Memory B cell (primary cell): ENCODE measurements at places on chromosomes 13 and 19.

GRCh38 chr19:30391052-30391451, 18.9 kb downstream of the ZNF536 start:
- no peak for DNase-seq

- DNase-seq, result no peak
Observed at GRCh38 chr13:21069561-21070004, 8.2 kb upstream of the LATS2 start.

DNA sequence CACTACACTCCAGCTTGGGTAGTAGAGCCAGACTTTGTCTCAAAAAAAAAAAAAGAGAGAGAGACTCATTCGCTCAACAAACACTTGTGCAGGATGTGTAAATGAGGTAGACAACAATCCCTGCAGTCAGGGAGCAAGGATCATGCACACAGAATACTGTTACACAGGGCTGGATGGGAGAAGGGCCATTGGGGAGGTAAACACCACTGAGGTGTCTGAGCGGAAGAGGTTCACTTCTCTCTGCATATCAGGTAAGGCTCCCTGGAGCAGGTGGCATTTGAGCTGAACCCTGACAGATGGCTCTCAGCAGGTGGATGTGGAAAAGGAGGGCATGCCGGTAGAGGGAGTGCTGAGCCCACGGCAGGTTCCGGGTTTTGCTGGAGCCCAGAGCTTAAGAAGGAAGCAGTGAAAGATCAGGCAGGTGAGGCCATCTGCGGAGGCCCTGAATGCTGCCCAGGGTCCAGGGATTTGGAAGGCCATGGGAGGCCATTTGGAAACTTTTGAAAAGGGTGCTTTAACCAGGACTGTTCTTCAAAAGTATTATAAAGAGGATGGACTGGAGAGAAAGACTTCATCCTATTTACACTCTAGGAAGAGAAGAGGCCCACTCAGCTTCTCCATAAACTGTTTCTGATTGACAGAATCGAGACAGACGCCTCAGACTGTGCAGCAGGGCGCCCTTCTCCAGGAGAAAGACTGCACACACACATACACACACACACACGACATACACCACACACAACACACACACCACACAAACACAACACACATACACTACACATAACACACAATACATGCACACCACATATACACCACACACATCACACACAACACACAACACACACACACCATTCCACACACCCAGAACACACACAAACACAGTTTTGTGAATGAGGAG, 199.4 kb downstream of the USP12 start:
- peak; percentile 14 for DNase-seq

DNA sequence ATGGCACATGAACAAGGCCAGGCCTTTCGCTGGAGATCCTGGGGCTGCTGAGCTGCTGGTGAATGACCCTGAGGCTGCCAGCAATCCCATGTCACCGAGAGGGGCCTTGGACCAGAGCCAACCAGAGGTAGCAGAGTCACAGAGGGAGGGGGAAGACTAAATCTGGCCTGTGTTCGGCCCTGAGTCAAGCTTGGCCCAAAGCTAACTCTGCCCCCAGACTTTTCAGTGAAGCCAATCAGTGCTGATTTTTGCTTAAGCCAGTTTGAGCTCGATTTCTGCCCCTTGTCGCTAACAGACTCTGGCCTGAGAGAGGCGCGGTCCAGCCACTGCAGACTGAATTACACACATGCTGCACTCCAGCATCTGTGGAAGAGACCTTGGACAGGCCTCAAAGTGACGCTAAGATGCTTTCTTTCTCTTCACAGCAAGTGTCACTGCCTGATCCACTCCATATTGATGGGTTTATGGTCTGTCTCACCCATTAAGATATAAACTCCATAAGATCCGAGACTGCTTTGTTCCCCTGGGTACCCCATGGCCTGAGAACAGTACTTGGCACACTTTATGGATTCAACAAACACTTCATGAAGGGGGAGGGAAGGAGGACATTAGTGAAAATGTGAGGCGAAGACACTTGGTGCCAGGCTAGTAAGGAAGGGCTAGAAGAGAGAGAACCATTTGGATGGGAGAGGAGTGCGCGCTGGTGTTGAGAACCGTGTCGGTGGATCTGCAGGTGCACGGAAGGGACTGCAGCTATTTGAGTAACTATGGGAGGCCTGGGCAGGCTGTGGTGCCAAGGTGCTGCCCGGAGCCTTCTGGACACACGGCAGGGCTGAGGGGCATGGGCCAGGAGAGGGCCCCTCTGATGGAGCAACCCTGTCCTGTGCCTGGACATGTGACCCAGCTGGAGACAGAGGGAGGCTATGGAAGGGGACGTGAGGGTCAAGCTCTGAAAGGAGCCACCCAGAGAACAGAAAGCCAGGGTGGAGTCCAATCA, 17.6 kb downstream of the RANBP3 start:
- no peak for DNase-seq

GRCh38 chr13:86193281-86193680, 394.1 kb upstream of the SLITRK6 start:
- DNase-seq, result no peak

DNA sequence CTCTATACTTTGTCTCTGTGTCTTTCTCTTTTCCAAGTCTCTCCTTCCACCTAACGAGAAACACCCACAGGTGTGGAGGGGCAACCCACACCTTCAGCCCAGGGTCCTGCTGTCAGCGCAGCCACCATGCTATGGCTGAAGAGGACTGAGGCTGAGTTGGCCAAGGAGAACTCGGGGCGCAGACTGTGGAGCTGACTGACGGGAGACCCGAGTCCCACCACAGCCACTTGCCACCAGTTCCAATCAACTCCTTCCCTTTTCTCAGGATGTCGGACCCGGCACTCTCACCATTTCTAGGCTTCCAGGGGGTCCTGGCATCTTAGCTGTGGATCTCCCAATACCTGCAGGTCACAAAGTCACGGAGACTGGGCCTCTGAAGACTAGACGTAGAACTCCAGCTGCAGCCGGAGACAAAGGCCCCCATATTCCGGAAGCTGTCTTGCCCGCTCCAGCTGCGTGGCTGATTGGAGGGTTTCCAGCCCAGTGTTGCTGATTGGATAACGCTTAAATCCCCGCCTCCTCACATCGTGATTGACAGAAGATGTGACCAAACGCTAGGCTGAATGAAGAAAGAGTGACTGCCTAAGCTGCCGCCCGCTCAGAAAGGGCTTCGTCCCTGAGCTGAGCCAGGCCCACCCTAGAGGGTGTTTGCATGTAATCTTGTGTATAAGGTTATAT, 63.6 kb downstream of the ZNF429 start:
- DNase-seq, result peak; percentile 79

DNA sequence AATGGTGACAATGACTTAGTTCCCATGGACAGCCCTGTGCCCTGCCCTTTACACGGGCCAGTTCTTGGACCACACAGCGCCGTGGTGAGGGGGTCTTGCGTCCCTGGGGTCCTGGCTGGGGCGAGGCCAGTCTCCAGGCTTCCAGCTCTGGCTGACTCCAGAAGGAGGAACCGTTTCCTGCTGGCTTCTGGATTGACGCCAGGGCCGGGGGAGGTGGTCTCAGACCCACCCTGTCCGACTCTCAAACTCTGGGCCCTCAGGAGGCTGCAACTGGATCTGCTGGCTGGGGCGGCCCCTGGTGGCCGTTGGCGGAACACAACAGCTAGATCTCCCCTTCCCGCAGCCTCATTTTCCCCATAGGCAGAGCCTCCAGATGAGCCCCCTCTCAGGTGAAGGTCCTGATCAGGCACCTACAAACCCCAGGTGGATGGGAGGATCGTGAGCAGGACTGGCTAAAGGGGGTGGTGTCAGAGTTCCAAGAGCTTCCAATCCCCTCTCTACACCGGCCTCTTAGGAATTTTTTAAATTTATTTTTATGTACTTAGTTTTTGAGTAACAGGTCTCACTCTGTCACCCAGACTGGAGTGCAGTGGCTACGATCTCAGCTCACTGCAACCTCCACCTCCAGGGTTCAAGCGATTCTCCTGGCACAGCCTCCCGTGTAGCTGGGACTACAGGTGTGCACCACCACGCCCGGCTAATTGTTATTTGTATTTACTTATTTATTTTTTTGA, 8.0 kb downstream of the CCDC194 start:
- peak; percentile 64 for DNase-seq

DNA sequence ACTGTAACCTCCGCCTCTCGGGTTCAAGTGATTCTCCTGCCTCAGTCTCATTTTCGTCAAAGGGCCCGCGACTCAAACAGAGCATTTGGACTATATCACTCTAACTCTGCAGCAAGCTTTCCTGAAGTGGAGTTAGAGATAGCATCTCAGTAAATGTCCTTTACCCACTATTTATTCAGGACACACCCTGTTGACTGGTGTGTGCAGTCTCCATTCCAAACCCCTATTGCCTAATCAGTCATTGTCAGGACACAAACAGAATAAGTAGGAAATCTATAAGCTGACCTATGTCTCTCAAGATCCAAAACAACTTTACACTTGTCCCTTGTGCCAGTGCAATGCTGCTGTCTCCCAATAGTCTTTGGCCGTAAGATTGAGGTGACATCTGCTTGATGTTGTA, 1.4 kb downstream of the ZNF222 start:
- DNase-seq, result no peak

DNA sequence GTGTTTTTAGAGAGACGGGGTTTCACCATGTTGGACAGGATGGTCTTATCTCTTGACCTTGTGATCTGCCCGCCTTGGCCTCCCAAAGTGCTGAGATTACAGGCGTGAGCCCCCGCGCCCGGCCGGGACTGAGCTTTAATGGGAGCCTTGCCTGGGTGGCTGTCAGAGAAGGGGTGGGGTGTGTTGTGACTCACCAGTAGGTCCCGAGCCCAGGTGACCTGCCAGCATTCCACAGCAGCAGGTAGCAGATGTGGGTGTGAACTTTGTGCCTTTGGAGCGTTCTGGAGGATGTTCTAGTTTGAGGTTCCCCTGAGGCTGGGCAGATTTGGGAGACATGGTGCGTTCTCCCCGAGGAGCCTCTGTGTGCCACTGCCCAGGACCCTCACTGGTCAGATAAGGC, 7.1 kb upstream of the EPN1 start:
- no peak for DNase-seq

DNA sequence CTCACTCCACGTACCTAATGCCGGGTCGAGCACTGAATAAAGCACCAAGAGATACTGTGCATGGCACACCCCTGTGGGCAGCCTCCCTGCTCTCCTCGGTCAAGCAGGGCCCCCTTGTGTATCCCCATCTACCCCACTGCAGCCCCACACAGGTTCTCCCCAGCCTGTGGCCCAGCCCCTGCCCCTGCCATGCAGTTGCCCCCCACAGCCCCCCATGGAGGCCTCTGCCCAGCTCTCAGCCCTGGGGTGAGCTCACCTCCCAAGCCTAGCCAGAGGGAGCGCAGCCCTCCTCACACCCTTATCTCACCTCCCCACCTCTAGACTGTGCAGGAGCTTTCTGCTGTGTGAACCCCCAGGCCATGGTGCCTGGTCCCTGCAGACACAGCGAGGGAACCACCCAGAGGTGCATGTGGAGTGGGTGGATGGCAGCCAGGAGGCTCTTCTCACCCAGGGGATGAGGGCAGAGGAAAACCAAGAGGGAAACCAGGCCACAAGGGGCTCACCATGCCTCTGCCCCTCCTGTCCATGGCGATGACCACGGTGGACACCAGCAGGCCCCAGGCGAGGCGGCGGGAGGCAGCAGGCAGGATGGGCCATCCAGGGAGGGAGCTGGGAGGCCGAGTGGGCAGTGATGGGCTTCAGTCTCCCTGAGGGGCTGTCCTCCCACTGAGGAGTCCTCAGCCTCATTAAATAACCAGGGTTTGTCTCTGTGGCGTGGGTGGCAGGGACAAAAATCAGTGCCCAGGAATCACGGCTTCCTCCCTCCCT, 83.2 kb downstream of the ANKRD10 start:
- no peak for DNase-seq

GRCh38 chr19:4327877-4328242, 10.8 kb downstream of the STAP2 start:
- no peak for DNase-seq

DNA sequence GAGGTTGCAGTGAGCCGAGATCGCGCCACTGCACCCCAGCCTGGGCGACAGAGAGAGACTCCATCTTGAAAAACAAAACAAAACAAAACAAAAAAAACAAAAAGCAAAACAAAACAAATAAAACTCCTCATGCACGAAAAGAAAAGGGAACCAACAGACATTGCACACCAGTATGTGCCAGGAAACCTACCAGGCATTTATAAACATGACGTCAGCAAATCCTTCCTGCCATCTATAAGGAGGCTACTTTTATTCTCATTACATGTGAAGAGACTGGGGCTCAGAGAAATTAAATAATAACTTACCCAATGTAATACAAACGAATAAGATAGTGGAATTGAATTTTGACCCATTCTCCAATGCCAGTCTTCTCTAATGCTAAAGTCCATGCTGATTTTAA, 197.2 kb downstream of the NUFIP1 start:
- DNase-seq, result no peak

GRCh38 chr19:3981373-3981735, 3.9 kb downstream of the EEF2 start:
- no peak for DNase-seq

GRCh38 chr19:21483589-21484170, 21.7 kb upstream of the ZNF429 start:
- peak; percentile 62 for DNase-seq

DNA sequence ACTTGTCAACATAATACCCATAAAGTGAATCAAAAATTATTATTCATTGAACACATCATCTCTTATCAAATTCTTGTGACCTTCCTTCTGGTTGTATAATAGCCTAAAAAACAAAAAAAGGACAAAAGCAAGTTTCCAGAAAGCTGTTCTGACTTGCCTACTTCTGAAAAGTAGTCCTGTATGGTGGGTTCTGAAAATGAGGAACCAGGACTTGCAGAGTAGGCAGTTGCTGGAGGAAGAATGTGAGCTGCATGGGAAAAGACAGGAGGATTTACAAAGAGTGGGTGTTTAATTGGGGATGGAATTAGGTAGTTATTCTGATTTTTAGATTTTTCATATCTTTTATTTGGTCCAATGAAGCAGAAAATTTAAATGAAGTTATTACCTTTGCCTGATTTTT, 56.7 kb downstream of the RCBTB2 start:
- no peak for DNase-seq

DNA sequence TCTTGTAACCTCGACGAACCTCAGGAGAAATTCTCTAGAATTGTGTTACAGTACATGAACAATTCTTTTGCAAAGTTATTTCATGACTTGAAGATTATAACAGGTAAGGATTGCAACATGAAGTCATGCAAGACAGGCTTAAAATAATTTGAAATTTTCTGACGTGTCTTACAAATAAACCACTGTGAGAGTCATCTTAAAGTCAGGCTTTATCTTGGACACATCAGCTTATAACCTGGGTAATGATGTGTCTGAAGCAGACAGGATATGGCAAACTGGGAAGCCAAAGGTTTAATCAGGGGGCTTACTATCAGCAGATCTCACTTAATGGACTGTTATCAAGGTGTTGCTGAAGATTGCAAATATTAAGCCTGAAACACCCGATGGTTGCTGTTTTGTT, 407.8 kb downstream of the KLF5 start:
- no peak for DNase-seq

DNA sequence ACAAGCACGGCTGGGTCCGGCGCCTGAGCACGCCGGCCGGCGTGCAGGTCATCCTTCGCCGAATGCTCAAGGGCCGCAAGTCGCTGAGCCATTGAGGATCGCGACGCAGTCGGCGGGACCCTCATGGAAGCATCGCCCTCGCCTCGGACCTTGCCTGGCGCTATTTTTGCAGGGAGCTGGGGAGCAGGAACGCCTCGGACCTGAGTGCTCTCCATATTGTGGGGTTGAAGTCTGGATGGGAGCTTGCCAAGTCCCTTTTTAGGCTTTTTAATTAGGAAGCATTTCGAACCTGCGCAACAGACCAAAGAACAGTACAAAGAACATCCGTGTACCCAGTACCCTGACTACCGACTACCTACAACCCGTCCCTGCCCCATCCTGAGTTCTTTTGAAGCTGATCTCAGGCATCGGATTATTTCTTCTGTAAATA, 628 bp downstream of the MRPL34 start:
- DNase-seq, result no peak

- DNase-seq, result peak; percentile 52
Observed at GRCh38 chr19:38792250-38793111, 3.5 kb downstream of the LGALS7B start.
